ENCODE measurements at places on chromosomes 11 and 22. TPM values are rescaled to one million over a fixed set of nuclear protein-coding genes. Genes with fewer than 3 reads are reported as not detected.

GRCh38 chr11:125110506-125110905 lies 920 bp downstream of the TMEM218 start:
- DNase-seq, result no peak

DNA sequence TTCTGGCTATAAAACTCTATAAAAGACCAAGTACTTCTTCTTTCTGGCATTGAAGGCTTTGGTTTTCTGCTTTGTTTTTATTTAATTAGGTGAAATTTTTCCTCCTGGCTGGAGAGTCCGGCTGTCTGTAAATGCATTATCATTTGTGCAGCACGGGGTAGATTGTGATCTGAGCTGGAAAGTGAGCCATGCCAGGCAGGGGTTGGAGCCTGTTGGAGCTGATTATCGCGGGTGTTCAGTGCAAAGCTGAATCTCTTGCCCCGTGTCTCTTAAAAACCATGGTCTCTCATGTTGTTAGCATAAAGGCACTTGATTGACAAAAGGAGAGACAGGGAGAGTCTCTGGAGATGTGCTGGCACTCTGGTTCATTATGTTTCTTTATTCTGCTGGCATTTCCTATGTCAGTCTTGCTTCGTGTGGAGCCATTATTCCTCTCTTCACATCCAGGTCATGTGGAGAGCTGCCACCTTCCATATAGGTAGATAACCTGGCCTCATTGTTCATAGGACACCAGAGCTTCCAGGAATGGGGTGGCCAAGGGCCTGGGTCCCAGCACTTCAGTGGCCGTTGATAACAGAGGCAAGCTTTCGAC lies 75.2 kb downstream of the LDLRAD3 start:
- no peak for DNase-seq

GRCh38 chr11:8207080-8208000 lies 38.5 kb upstream of the RIC3 start:
- DNase-seq, result no peak

Gene SCGB2A2
- not detected for total RNA-seq

DNA sequence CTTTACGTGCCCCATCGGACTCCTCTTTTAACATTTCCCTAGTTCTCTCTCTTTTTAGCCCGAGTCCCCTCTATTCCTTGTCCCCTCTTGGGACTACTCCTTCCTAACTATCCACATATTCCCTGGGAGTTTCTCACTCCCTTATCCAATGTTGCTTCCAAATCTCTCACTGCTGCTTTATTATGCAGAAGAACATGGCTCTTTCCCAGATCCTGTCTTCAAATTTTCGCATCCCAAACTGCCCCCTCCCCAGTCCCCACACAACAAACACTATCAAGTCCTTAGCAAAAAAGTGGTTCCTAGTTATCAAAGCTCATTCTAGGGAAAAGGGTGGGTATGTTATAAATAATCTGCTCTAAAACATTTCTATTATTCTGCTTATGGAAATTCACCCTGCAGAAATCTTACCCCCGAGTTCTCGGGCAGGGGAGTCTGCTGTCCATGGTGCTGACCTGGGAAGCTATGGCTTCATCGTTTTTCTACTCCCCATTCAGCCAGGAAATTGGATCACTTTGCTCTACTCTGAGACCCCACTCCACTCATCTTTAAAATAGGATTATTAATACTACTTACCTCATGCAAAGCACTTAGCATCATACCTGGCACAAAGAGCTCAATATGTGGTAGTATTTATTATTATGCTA lies 393.5 kb downstream of the BUD13 start:
- peak; percentile 39 for DNase-seq

- no peak for DNase-seq
Observed at GRCh38 chr11:61628662-61628970, 47.7 kb upstream of the SYT7 start.

GRCh38 chr11:115290479-115290878 lies 213.7 kb downstream of the CADM1 start:
- no peak for DNase-seq

GRCh38 chr11:11213117-11213516 lies 139.9 kb downstream of the CSNK2A3 start:
- no peak for DNase-seq

Measured in HT-29 (cell line).